Stromal cell of bone marrow (primary cell): ENCODE measurements at places on chromosomes 1 and 21.

GRCh38 chr1:231163830-231164427, 2.1 kb downstream of the TRIM67 start:
- DNase-seq, result no peak

DNA sequence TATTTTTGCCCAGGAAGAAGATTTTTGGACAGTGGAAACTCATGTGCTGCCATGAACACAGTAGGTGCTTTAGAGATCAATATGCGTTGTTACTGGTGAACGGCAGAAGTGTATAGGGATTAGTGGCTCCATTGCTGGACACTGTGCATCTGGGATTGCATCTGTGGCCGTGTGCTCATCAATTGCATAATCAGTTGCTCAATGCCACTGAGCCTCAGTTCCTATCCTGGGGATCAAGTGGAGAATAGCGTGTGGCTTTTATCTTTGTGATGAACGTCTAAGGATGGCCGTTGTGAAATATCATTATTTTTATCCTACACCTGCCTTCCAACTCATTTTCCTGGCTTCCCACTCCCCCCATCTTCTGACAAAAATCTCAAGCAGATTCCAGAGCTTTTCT, 5.4 kb downstream of the TNN start:
- peak; percentile 21 for DNase-seq

GRCh38 chr1:28159680-28160079, 16.8 kb downstream of the PTAFR start:
- no peak for DNase-seq

DNA sequence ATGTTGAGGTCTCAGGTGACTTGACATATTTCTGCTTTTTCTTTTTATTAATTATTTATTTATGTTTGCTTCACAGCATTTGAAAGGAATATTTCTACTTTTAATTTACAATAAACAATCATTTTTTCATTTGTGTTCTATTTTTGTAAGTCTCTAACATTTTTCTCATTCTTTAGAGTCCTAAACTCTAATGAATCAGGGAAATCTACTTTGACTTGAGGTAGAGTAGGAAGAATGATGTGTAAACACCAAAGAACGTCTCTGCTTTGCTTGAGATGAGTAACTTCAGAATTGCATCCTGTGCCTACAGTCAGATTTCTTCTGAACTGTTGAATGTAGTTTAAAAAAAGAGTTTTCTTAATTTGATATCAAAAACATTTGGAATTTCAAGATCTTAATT, 65.2 kb downstream of the CNST start:
- no peak for DNase-seq

DNA sequence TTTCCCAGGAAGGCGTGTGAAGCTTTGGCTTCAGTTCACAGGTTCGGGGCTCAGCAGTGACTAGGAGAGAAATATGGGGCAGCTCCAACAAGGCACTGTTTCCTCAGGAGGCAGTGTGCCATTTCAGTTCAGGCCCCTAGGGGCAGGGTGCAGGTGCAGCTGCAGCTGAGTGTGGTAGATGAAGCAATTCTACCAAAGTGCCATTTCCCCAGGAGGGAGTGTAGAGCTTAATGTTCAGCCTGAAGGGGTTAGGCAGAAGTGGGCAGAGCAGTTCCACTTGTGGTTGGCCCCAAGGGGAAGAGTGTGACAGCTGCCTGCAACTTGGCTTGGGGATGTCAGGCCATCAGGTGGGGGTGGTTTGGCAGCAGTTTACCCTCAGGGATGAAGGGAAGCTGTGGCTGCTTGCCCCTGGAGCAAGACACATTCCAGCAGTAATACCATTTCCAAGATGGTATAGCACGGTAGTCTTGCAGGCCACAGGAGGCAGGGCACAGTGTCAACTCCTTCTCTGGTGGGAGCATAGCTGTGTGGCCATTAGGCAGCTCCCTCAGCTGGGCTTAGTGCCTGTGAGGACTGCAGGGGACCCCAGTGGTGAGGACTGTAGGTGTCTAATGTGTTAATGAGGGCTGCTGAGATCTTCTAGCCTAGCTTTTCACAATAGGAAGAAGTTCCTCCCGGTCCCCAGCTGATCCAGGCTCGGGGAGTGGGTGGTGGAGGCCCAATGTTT, 34.7 kb downstream of the RGSL1 start:
- DNase-seq, result no peak

DNA sequence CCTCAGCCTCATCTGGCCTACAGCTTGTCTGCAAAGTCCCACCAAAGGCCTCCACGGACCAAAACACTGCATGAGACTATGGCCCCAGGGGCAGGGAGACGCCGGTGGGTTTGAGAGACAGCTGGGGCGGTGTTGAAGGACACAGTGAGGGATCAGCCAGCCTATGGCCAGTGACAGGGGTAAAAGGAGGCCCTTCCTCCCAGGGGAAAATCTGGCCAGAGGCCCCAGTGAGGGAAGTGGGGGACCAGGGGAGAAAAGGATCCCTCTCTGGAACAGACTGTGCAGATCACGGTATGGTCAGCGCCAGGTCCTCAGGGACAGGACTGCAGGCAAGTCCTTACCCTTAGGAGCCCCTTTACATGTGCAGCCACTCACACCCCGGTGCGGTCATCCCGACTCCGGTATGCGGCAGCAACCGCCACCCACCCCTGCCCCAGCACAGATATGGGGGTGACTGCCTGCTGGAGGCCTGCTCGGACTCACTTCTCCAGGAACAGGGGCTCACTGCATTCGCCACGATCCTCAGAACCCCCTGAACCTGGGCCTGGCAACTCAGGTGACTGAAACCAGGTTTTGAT, 1.3 kb downstream of the CERS2 start:
- DNase-seq, result no peak
